ENCODE measurements at places on chromosomes 12 and 14. TPM values are rescaled to one million over a fixed set of nuclear protein-coding genes. Genes with fewer than 3 reads are reported as not detected.

DNA sequence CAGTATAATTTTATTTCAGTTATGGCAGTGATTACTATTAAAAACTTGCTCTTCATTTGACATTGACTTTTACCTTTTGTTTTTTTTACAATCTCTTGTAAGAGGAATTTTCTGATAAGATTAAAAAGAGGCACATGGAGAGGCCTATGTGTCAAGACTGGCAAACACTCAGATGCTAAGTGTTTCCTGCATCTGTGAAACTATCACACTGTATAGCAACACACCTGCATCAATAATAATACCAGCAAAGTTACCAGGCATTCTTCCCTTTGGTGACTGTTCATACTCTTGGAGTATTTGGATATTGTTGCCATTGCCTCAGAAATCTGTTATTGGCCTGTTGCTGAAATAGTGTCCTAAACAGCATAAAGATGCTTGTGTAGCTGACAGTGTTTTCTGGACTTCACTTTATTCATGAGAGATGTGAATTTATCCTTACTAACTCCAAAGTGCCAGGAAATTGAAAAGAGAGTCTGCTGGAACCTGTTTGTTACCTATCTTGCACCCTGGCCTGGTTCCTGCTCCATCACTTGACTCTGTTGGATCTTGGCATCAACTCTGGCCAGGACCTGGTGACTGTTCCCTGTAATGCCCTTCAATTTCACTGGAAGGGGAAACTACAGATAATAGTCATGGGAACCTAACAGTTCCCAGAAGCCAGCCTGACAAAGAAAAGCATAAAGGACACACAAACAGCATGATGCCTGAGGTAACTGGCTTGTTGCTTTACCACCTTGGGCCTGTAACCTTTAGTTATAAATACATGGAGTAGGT lies 19.8 kb downstream of the SLC16A7 start:
- no peak for DNase-seq

DNA sequence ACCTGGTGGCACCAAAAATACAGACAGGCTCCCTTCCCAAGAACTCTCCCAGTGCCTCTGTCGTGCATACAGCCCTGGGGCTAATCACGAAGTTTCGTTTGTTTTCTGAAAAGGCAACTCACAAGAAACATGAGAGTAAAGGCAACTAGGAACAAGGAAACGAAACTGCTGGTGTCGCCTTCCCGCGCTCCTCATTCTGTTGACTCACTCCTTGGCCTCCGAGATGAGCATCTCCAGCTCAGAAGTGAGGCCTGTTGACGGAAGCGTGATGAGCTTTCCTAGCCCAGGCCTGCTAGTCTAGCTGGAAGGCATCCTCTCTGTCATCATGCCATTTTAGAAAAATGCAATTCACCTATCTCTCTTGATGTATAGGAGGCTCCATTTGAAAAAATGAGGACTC lies 50.5 kb downstream of the TTC9 start:
- DNase-seq: no peak

DNA sequence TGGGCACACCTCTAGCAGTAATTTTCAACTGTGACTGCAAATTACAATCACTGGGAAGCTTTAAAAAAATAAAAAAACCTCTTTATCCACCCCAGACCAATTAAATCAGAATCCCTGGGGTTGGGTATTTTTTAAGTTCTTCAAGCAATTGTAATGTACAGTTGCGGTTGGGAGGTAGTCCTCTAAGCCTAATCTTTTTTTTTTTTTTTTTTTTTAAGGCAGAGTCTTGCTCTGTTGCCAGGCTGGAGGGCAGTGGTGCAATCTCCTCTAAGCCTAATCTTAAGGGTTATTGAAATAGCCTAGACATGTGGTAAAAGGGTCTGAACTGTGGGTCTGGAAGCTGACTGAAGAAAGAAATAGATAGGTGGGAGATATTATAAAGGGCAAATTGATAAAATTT lies 230.5 kb downstream of the AKAP6 start:
- DNase-seq: no peak

DNA sequence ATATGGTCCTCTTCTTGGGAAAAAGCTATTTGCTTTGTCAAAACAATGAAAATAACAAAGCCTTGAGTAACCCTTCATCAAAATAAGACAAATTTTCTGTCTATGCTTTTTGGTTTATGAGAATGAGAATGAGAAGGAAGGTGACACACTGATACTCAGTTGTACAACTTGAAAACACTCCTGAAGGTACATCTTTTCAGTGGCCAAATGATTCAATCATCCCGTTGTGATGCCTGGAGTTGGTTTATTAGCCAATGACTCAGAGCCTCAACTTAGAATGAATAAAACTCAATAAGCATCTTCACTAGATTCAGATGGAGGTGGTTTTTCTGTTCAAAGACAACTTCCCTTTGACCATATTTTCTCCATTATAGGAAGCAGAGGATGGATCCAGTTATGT lies 7.8 kb upstream of the CALM1 start:
- no peak for DNase-seq

GRCh38 chr12:65100140-65100539 lies 21.0 kb downstream of the WIF1 start:
- no peak for DNase-seq

DNA sequence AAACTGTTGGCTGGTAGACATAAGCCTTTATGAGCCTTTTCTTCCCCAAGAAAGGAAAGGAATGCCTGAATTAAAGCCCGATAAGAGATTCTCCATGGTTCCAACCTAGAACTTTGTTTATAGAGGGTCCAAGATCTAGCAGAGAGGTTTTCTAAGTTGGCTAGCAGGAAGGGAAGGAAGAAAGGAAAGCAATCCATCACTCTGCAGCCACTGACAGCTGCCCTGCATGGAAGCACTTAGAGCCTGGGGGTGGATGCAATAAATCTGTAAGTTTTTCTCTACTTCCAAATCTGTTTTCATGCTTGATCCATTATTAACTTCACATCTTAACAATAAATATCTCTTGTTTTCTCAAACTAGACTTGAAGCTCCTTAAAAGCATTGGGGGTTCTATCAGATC lies 224.4 kb downstream of the KSR2 start:
- no peak for DNase-seq

DNA sequence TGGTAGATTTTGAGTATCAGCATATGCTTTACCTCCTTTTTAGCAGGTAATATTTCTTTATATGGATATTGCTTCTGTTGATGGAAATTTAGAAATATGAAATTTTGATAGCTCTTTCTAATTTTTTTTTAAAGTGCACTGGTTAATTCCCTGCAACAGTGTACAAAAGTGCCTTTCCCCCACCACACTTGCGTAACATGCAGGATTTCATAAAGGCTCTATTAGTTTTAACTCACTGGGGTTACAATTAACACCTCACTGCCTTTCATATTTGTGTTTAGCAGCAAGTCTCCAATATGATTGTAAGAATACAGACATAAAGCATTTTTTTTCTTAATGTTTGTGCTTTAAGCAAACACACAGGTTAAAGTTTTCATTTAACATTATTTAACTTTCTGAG lies 25.6 kb downstream of the MNAT1 start:
- no peak for DNase-seq

The HDAC7 gene
- 14.7 TPM for total RNA-seq

The CFAP73 gene
- total RNA-seq: 0.19 TPM
